ENCODE measurements at places on chromosomes 13 and 19.

GRCh38 chr13:96632536-96633320 lies 361.5 kb downstream of the OXGR1 start:
- DNase-seq, result no peak

- no peak for DNase-seq
Observed at GRCh38 chr13:113915786-113916329, 52.0 kb upstream of the GAS6 start.

DNA sequence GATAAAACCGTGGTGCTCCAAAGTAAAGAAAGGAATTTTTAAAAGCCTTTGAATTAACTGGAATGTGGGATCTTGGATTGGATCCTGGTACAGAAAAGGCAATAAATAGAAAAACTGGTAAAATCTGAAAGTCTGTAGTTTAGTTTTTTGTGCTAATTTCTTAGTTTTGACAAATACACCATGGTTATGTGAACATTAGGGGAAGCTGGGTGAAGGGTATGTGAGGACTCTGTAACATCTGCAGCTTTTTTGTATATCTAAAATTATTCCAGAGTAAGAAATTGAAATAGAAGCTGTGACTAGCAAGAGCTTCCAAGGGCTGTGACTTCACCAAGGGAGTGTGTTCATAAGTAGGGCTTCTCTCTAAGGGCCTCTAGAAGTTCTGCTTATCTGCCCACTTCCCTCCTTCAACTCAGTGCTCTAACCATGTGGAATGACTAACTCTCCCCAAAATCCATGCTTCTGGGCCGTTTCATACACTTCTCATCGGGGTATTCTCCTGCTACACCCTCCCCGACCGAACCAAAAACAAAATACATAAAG lies 26.5 kb downstream of the ARHGAP35 start:
- DNase-seq, result no peak

GRCh38 chr13:20035130-20035529 lies 76.6 kb downstream of the ZMYM2 start:
- DNase-seq, result no peak

DNA sequence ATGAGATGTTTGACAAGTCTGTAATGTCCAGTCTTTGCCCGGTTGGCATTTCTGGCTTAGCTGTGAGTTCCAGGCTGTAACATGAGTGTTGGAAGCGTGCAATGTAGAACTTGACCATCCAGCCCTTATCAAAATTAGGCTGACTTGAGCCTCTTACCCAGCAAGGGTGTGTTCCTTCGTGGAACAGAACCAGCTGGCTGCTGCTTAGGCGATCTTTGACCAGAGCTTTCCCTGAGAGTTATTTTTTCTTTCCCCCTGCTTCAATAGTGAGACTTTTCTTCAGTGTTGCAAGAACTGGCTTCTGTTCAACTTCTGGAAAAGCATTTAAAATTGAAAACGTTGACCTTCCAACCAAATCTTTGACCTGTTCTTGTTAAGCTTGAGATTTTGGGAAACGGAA lies 6.5 kb downstream of the TNFSF13B start:
- no peak for DNase-seq

DNA sequence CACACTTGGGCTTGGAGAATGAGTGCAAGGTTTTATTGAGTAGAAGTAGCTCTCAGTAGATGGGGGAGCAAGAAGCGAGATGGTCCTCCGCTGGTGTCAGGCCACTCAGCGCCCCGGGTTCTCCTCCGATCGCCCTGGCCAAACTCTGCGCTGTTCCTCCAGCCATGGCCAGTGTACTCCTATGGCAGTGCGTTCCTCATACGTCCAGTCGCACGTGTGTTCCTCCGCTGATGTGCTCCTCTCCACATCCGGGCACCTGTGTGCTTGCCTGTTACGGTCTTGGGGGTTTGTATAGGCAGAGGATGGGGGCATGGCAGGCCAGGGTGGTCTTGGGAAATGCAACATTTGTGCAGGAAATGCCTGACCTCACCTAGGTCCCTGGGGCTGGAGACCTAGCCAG lies 1899.4 kb downstream of the PCDH9 start:
- no peak for DNase-seq

- DNase-seq, result no peak
Observed at GRCh38 chr19:10096615-10096963, 5.9 kb downstream of the ANGPTL6 start.

GRCh38 chr19:3365836-3366752 lies at the start of gene NFIC:
Gene NFIC (plus strand): TSS chr19:3366583. CDS start chr19:3366637, 54 bp downstream.
- DNase-seq, result peak; percentile 69

DNA sequence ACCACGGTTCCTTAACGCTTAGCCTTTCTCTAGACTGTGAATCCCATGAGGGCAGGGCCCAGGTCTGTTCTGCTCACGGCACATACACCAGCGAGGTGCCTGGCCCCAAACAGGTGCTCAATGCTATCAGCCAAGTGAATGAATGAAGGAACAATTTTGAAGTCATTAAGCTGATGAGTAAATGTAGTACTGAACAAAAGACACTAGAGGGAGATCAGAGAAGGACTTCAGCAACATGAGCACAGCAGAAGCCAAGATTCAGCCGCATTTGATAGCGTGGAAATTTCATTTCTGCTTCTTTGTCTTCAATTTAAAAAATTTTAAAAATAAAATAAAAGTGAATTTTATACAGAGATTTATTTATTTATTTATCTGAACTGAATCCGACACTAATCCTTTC lies 20.1 kb upstream of the MYO16 start:
- peak; percentile 4 for DNase-seq

- DNase-seq, result no peak
Observed at GRCh38 chr19:4291184-4291732, 10.9 kb downstream of the TMIGD2 start.

GRCh38 chr13:75353781-75354193 lies 128.2 kb downstream of the TBC1D4 start:
- no peak for DNase-seq

GRCh38 chr19:50719119-50719435 lies 525 bp downstream of the SHANK1 start:
- no peak for DNase-seq

GRCh38 chr19:2249880-2250765 lies 1.0 kb downstream of the AMH start:
- DNase-seq, result no peak

DNA sequence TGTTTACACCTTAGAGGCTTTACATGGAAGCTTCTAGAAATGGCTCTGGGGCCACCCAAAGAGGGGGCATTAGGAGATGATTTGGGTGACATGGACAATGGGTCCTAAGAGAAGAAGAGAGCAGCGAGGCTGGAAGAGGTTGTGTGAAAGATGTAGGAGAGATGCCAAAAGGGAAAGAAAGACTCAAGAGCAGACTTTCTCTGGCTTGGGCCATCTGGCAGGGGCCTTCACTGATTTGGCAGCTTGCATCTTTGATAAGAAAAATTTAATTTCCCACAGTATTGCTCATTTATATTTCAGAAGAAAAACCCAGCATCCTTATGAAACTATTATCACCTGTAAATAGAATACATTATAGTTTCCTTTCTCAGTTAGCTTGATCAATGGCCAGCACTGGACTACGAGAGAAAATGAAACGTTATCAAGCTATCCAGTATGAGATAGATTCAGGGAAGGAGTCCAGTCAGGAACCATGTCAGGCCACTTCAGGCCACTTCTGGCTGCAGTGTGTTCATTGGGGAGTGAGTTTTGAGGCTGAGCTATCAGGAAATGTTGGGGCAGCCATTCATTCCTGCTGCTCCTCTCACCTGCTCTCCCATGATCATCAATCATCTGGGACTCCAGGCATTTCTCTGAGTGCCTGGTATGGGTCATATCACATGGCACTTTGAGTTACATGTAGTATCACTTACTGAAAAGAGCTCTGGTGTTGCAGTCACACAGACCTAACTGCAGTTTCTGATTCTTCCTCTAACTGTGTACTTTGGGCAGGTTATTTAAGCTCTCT lies 10.3 kb downstream of the SCEL start:
- DNase-seq, result no peak

- DNase-seq, result no peak
Observed at GRCh38 chr19:19817357-19817756, 4.2 kb downstream of the ZNF506 start.

DNA sequence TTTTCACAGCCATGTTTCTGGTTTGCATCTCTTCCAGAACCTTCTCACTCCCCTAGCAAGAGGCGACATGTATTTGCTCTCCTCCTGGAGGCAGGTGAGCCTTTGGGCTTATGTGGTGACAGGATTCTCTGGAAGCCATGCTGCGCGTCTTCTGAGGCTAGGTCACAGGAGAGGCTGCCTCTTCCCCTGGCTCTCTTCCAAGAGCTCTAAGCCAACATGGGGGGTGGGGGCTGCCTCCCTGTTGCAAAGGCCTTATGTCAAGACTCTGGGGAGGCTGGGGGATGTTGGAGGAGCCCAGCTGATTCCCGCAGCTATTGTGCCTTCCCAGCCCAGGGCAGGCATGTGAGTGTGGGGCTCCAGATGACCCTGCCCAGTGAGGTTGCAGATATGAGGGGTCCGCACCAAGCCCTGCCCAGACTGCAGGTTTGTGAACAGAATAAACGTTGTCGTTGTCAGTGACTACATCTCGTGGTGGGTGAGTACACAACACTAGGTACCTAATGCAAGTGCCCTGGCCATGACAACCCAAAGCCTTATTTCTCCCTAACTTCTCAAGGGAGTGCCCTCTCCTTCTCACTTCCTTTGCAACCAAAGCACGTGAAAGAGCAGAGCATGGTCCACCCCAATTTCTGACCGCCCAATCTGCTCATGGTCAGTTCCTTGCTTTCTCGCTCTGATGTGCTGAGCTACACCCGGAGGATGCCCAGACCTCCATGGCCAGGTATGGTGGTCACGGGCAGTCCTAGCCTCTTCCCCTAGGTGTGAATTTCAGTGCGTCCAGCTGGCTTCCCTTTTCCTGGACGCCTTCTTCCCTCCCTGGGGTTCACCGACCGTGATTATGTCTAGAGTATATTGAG lies 44.9 kb downstream of the TEX29 start:
- no peak for DNase-seq

DNA sequence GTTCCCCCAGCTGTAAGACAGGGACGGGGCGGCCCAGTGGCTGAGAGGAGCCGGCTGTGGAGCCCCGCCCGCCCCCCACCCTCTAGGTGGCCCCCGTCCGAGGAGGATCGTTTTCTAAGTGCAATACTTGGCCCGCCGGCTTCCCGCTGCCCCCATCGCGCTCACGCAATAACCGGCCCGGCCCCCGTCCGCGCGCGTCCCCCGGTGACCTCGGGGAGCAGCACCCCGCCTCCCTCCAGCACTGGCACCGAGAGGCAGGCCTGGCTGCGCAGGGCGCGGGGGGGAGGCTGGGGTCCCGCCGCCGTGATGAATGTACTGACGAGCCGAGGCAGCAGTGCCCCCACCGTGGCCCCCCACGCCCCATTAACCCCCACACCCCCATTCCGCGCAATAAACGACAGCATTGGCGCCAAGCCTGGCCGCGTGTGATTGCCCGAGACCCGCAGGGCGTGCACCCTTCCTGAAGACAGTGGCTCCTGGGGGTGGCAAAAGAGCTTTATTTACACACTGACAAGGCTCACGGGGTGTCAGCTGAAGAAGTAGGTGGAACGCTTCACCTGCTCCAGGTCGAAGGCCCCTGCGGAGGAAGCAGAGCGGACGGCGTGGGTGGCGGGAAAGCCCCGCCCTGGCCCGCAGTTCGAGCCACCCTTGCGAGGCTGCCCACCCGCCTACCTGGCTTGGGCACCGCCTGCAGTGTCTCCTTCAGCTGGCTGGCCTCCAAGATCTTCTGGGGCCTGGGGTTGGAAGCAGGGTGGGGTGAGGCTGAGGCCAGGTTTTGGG lies 16.4 kb downstream of the POLRMT start:
- no peak for DNase-seq

GRCh38 chr19:46453661-46454060 lies 17.7 kb downstream of the PNMA8A start:
- peak; percentile 89 for DNase-seq

- no peak for DNase-seq
Observed at GRCh38 chr19:44818466-44819031, 9.6 kb downstream of the BCAM start.

DNA sequence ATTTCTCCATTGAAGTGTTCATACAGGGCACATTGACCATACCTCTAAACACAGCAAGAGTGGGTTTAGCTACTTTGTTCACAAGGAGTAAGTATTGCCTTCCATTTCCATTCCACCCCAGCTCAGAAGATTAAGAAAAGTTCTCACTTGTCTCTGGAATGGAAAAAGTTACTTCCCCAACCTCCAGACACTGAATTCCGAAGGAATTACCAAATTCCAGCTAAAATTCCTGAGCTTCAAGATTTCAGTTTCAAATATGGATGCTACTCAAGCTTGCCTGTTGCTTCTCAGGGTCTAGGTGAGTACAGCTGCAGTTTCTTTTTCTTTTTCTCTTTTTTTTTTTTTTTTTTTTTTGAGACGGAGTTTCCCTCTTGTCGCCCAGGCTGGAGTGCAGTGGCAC lies 33.6 kb downstream of the TEX26 start:
- no peak for DNase-seq

- peak; percentile 97 for DNase-seq
Observed at GRCh38 chr13:33940898-33941297, 122.9 kb downstream of the RFC3 start.

DNA sequence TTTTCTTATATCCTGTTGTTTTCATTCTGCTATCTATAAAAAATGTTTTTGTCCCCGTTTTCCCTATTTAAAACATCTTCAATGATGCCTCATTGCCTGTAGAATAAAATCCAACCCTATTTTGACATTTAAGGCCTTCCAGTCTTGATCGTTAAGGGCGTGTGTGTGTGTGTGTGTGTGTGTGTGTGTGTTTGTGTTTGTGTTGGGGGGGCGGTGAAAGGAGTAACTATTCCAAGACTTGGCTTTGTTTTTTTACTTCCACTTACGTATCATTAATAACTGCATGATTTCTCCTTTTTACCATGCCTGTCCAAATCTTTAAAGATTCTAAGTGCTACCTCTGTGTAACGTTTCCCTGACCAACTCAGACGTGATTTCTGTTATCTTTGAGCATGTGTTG lies 784 bp downstream of the PIBF1 start:
- DNase-seq, result peak; percentile 12

DNA sequence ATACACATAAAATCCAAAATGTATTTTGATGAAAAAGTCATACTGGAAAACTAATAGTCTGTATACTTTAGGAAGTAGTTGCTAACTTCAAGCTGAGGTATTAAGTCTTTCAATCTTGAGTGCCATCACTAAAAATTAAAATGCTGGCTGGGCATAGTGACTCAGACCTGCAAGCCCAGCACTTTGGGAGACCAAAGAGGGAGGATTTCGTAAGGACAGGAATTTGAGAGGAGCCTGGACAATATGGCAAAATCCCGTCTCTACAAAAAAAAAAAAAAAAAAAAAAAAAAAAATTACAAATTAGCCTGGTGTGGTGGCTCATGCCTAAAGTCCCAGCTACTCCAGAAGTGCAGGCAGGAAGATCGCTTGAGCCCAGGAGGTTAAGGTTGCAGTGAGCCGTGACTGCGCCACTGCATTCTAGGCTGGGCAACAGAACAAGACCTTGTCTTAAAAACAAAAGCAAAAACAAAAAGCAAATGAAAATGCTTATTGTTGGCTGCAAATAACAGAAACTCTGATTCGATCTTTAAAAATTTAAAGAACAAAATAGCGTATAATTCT lies 1994.2 kb upstream of the PCDH20 start:
- DNase-seq, result no peak

- no peak for DNase-seq
Observed at GRCh38 chr19:32802840-32803239, 66.7 kb downstream of the SLC7A9 start.

- no peak for DNase-seq
Observed at GRCh38 chr13:111895896-111896821, 170.8 kb upstream of the SOX1 start.

- DNase-seq, result peak; percentile 49
Observed at GRCh38 chr13:109715902-109716301, 70.5 kb downstream of the IRS2 start.

GRCh38 chr13:40346592-40346991 lies 319.8 kb downstream of the FOXO1 start:
- DNase-seq, result no peak

All from mammary epithelial cell (primary cell).